ENCODE measurements at places on chromosomes 2 and 18. TPM values are rescaled to one million over a fixed set of nuclear protein-coding genes. Genes with fewer than 3 reads are reported as not detected.

GRCh38 chr2:26646986-26647672 lies 6.0 kb upstream of the CIB4 start:
- no peak for DNase-seq

DNA sequence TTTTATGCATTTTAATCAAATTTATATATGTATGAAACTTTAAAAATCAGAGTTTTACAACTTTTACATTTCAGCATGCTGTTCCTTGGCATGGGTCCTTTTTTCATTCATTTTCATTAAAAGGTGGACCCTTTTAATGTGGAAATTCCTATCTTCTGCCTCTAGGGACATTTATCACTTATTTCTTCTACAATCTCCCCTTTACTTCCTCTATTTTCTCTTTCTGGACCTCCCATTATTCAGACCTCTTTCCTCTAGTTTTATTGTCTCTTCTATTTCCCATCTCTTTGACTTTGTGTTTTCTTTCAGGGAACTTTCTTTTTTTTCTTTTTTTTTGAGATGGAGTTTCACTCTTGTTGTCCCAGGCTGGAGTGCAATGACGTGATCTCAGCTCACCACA lies 5.7 kb downstream of the PROC start:
- DNase-seq: no peak

GRCh38 chr18:51074605-51075004 lies 44.6 kb downstream of the SMAD4 start:
- no peak for DNase-seq

ACKR3 gene
- total RNA-seq: 1.7 TPM

CRYBA2 gene
- not detected for total RNA-seq

- DNase-seq: peak; percentile 75
Observed at GRCh38 chr2:111930875-111931274, 32.5 kb downstream of the MERTK start.

NABP1 gene
- total RNA-seq: 53.0 TPM

CGREF1 gene
- 0.40 TPM for total RNA-seq

UBR3 gene
- 19.9 TPM for total RNA-seq

DNA sequence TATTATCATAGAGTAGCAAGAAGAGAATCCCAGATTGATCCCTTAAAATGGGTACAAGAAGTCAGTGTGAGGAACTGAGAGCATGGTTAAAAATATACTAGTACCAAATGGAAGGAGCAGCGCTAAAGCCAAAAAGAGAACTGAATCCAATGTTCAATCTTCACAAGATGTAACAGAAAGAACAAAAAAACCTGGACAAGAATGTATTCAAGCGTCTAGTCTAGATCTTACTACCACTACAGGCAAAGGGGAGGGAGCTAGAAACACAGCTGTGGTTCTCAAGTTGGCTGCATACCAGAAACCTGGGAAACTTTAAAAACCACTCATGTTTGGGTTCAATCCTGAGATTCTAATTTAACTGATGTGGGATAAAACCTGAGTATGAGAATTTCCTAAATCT lies 57.5 kb downstream of the PIAS2 start:
- DNase-seq: no peak

REG3A gene
- total RNA-seq: not detected

DNA sequence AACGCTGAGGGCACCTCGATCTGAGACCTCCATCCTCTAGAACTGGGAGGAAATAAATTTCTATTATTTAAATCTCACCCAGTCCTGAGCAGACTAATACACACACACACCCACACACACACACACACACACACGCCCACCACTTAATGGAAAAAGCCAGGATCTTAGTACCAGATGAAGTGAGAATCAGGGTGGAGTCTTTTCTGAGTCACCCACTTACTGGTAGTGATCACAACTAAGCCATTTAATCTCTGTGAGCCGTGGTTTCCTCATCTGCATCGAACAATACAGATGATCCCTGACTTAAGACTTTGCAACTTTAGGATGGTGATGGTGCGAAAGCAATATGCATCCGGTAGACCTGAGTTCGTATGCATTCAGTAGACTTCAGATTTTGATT lies 18.6 kb downstream of the THNSL2 start:
- DNase-seq: peak; percentile 51

DNA sequence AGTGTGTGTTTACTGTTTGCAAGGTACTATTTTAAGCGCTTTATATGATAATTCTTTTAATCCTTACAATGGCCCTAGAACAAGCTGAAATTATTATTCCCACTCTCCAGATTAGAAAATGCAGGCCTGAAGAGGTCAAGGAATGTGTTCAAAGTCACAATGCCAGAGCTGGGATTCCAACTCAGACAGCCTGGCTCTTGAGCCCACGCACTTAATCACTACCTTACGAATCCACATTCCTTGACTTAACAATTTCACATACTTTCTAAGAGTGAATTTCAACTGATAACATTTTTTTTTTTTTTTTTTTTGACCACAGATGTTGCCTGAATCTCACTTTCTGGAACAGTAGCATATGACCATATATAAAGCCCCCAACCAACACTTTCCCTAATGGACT lies 400.3 kb downstream of the NCKAP5 start:
- DNase-seq: no peak

DNA sequence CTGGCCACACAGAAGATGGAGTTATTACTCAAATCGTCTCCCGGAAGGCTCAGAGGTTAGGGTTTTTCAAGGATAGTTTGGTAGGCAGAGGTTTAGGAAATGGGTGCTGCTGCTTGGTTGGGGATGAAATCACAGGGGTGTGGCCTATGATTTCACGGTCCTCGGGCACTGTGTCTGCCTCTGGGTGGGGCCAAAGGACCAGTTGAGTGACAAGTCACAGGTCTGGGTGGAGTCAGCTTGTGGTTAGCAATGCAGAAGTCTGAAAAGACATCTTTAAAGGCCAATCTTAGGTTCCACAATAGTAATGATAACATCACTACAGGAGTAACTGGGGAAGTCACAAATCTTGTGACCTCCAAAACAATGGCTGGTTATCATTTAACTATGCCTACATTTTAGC lies 387.8 kb downstream of the ZNF521 start:
- no peak for DNase-seq

- peak; percentile 11 for DNase-seq
Observed at GRCh38 chr2:68190991-68191731, 33.5 kb downstream of the PNO1 start.

GRCh38 chr18:36673452-36673851 lies 155.3 kb downstream of the TPGS2 start:
- DNase-seq: no peak

MTX2 gene
- 108 TPM for total RNA-seq

GRCh38 chr2:118843483-118844132 lies 3.8 kb downstream of the EN1 start:
- DNase-seq: no peak

ADAM23 gene
- 4.9 TPM for total RNA-seq

DNER gene
- total RNA-seq: 68.3 TPM

DNA sequence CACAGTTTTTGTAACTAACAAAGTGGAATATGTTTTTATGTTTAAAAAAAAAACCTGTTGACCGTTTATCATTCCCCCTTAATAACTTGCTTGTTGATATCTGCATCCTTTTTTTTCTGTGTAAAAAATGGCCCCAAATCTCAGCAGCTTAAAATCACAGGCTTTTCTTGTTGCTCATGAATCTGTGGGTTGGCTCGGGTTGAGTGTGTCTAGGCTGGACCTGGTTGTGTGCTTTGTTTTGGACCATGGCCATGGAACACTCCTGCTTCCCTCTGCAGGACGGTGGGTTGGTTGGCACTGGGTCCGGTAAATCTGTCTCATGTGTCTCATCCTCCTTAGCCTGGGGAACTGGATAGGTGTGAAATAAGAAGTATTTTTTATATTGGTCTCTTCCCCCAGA lies 139.0 kb upstream of the LINC00305 start:
- no peak for DNase-seq

DNA sequence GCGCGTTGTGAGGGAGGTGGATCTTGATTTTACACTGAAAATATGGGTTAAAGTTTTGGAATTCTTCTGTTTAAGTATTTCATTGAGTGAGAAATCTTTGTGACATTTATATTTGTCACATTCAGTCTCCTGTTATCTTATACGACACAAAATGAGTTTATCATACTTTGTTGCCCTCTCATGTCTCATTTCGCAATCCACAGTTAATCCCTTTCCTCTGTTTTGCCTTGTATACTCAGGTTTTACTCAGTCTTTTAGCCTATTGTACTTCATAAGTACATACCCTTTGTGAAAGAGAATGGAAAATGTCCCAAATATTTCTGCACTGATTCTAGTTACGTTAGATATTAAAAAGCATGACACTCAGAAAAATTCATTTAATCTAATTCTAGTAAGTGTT lies 142.7 kb downstream of the ATP9B start:
- no peak for DNase-seq

DRC1 gene
- total RNA-seq: not detected

CPLX4 gene
- not detected for total RNA-seq

DNA sequence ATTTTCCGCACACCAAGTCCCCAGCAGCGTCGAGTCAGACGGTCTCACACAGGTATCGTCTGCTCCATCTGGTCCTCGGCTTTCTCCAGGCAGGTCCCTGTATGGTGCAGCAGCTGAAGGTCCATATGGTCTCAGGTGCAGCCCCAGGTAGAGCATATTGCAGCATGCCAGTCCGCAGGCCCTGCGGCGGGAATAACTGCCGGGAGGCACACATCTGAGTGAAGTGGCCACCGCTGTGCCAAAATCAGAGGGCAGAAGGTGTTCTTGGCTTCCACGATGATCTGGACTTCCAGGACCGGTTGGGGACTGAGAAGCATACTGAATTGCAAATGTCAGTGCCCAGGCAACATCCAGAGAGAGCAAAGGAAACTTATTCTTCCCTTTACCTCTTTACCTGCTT lies 320.3 kb downstream of the RNF144A start:
- no peak for DNase-seq

DNA sequence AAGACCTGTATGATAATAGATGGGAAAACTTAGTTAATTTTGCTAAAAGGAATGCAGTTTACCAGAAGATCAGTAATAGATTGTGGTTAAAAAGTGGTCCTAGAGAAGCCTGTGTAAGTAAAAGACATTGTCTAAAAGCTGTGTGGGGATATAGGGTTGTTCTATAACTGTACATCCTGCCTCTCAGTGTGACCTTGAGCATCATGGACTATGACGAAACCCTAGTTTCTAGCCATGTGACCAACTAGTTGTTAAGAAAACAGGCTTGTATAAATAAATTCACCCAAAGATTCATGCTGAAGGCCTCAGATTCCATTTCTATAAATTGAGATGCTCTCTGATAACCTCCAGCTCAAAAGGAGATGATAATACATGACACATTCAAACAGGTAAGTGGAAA lies 160.7 kb downstream of the IKZF2 start:
- DNase-seq: no peak

GRCh38 chr2:159941729-159942128 lies 120.7 kb downstream of the PLA2R1 start:
- no peak for DNase-seq

DNA sequence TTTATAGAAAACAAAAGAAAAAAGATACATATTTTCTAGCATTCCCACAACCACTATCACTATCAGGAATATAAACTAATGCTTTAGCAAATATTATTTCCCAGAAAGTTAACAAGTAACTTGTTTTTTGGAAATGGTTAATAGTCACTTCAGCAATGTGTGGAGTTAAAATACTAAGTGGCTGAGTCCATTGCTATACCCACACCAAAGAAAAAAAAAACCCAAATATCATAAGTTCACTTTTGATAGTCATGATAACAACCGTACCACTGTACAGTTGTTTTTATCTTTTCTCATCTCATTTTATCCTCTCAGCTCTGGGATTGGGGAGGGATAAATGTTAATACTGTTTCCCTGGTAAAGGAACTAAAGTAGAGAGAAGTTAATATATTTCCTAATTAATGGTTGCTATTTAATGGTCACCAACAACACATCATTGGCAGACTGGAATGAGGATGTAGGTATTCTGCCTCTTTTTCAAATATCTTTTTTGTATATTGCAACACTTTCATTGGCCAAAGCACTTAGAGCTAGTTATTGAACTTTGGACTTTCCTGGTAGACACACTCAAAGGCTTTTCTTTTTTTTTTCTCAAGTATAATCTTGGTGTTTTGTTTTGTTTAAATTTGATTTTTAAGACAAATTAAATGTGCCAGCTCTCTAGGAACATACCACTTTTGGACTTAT lies 18.4 kb upstream of the KANSL1L start:
- no peak for DNase-seq

DNA sequence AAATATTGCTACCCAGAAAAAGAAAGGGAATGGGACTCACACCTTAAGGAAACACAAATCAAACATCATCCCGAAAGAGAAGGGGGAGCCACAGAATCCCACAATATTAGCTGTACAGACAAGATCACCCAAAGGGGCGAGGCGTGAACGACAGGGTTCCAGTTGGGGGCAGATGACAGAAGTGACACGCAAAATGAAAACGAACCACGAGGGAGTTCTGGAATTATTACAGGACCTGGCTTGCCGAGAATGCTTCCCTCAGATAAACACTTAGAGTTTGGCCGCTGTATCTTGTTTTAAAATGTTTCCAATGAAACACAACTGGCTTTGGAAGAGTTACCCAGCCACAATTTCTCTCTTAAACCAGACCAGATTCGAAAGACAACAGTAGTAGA lies 60.4 kb downstream of the C2orf76 start:
- no peak for DNase-seq

GRCh38 chr2:230060672-230061293 lies 7.9 kb downstream of the SLC16A14 start:
- no peak for DNase-seq

TMEM198 gene
- 1.4 TPM for total RNA-seq

- DNase-seq: no peak
Observed at GRCh38 chr2:223526106-223526505, 76.1 kb downstream of the SCG2 start.

HES6 gene
- total RNA-seq: 28.6 TPM

GRCh38 chr2:165544897-165545296 lies 75.4 kb downstream of the CSRNP3 start:
- no peak for DNase-seq

DNA sequence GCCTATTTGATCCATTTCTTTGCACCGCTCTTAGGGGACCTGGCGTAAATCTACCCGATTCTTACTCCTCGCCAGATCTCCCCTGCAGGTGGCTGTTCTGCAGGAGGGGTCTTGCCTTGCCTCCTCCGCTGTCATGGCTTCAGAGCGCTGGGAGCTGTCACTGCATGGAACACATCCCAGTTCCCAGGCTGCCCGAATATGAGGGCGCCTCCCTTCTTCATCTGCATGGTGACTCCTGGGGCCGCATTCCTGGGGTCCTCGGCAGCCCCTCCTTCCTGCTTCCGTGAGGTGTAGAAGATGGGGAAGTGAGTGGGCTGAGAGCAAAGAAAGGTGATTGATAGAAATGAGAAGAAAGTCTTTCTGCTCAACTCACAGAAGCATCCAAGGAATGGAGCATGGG lies 27.3 kb upstream of the COPS8 start:
- no peak for DNase-seq

DNA sequence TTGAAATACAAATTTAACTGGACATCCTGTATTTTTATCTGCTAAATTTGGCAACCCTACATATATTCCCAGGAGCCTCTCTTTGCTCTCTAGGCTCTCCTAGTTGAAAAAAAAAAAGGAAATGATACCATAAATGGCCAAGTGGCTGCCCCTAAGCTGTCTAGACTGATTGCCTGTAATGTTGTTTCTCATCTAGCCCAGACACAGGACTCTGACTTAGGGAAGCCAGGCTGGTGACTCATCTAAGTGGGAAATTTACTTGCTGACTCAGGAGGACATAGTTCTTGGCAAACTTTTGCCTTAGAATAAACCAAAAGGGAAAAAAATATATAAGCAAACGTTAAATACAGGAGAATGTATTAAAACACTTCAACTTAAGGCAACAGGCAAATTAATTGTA lies 14.6 kb upstream of the ITGAV start:
- DNase-seq: peak; percentile 99

- DNase-seq: no peak
Observed at GRCh38 chr18:12013186-12013916, 32.0 kb downstream of the IMPA2 start.

All from A172 (cell line).